ENCODE measurements at places on chromosomes 11 and 22.

DNA sequence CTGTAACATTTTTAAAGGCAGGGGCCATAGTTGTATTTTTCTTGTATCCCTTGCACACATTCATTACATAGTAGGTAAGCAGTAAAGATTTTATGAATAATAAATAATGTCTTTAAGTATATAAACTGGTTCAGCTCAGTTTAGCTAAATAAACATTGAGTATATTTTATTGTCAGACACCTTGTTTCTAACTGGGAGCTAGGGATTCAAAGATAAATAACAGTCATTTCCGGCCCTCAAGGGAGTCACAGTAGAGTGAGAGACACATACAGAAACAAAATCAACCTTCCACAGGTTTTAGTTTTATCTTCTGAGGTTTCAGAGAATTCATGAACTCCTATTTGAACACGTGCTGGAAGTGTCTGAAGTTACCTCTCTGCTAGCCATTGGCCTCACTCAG is 760.2 kb downstream of the DLG2 start:
- no peak for DNase-seq

DNA sequence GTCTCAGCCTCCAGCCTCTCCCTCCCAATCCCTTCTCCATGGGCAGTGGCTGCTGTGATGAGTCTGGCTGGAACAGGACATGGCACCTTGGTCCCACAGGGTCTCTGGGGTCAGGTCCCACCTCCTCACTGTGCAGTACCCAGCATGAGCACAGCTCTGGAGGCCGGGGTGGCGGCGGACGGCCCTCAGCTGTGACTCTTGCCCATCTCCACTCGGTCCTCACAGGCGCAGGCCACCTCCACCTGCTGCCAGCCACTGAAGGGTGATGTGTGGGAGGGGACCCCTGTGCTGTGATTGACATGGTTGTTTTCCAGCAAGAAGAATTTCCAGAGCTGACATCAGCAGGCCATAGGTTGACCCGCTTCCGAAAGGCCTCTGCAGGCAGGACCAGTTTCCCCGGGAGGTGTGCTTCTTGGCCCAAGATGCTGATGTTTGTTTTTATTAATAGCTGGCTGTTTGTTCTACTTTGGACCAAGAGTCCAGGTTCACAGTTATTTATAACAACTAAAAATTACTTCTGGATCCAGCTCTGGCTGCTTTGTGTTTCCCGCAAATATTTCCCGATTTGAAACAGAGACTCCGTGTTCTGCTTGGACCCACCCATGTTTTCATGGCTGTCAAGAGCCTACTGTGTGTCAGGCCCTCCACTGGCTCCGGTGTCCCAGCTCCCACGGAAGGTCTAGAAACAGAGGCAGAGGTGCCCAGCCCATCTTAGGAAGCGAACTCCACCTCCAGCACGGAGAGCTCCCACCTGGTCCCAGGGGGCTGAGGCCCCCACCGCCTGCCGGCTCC is 45.7 kb downstream of the SCUBE1 start:
- no peak for DNase-seq

GRCh38 chr22:31861226-31861840 is 83.0 kb upstream of the YWHAH start:
- DNase-seq: peak; percentile 4

DNA sequence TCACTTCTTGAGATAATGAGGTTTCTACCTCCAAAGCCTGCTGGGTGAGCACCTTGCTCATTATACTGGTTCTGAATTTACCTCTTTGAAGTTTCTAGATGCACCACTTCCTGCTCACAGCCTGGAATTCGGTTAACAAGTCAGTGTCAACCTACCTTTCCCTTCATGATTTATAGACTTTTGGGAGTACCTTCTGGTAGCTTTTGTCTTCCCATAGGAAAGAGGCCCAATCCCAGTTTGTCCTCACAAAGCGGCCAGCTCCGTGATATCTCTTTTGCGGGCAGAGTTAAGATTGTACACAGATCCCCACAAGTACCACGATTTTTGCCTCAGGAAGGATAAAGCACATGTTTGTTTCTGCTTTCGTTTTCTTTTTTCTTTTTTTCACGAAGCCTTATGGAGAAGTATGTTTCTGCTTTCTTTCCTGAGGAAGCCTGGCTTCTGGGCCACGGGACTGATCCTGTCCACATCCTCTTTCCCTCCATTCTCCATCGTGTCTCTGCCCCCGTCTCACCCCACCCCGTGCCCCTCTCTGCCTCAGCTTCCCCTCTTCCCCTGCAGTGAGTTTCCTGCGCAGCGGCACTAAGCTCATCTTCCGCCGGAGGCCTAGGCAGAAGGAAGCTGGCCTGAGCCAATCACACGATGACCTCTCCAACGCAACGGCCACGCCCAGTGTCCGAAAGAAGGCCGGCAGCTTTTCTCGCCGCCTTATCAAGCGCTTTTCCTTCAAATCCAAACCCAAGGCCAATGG is 5.7 kb upstream of the HINFP start:
- DNase-seq: no peak

DNA sequence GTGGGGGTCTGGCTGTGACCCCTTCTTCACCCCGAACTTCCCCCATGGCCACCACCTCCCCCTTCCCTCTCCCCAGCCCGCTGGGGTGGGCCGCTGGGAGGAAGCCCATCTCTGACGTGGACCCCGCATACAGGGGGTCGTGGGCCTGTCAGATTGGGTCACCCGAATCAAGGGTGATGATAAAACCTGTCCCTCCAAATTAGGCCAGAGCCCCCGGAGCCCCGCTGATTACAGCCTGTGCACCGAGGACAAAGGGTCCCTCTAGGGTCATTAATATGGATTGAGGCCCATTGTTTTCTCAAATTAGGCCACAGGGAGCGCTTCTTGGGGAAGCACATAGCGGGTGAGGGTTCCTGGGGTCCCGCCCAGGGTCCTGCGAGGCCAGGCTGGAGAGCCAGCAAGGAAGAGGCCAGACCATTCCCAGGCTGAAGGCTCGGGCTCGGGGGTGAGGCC is 4.9 kb upstream of the LINC01488 start:
- DNase-seq: no peak

DNA sequence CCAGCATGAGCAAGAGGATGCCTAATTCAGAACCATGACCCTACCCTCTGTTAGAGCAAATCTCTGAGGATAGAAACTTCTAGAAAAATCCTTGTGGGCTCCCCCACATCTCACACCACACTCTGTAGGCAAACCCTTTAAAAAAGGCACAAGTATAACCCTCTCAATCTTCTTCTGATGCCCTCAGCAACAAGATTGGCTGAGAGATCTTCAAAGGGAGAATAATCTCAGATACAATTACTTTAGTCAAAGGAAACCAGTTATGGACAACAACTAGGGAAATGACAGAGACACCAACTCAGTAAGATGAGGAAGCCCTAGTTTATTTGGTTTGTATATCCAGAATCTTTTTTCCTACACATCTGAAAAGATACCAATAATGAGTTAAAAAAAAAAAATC is 49.2 kb downstream of the LIF start:
- DNase-seq: no peak

DNA sequence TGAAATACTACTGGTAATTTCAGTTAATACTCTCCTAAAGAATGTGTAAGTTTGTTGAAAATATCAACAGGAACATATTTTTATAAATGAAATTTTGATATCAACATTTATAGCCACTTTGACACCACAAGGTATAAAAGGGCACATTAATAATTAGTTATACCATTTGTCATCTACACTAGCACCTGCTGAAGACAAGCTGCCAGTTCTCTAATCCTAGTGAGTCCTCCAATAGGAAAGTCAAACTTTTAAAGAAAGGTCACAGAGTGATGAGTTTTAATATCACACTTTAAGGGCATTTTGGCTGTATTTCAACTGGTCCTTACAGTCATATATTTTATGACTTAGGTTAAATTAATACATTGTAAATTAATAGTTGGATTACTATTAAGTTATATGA is 52.3 kb downstream of the APOL5 start:
- DNase-seq: no peak

DNA sequence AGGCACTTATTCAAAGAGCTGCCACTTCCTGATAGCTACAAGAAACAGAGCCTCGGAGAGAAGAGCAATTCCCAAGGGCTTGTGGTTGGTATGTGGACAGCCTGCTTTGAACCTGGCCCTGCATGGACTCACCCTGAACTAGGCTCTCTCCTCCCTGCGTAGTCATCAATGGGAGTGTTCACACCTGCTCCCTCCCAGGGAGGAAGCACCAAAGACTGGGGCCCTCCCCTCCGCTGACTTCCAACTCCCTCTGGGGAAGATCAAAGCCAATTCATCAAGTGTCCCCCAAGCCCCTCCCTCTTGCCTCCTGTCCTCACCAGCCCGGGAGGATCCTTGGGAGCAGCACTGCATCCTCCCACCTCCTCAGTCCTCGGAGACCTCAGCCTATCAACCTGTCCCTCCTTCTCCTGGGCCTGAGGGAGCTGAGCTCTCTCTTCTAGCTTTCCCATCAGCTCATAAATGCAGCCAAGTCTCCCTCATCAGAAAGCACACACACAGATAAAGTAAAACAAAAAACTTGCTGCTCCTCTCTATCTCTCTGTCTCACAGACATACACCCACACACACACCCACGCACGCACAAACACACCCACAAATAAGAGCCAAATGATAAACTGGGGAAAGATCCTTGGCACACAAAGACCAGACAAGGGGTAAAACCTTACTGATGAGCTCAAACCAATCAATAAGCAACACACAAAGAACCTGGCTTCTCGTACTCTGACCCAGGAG is 3.3 kb downstream of the A4GALT start:
- DNase-seq: no peak

GRCh38 chr11:87260811-87261210 is 223.1 kb downstream of the TMEM135 start:
- DNase-seq: no peak

- DNase-seq: no peak
Observed at GRCh38 chr11:26335903-26336302, 4.0 kb downstream of the ANO3 start.

- no peak for DNase-seq
Observed at GRCh38 chr11:29129844-29130243, 887.0 kb downstream of the KCNA4 start.

GRCh38 chr22:47151490-47151889 is 389.0 kb downstream of the TBC1D22A start:
- no peak for DNase-seq

- DNase-seq: no peak
Observed at GRCh38 chr22:44025171-44026065, 1.3 kb downstream of the PARVB start.

DNA sequence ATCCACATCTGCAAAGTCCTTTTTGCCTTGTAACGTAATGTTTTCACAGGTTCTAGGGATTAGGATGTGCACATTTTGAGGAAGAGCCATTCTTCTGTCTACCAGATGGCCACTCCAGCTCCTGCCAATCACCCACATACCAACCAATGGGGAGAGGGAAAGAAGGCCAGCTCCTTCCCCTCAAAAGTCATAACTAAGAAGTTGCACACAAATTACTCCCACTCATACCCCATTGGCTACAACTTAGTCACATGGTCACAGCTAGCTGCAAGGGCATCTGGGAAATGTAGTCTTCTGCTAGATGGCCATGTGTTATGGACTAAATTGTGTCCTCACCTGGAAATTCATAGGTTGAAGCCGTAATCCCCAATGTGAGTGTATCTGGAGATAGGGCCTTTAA is 15.4 kb upstream of the MYOD1 start:
- no peak for DNase-seq

- no peak for DNase-seq
Observed at GRCh38 chr11:1815311-1815710, 19.5 kb upstream of the SYT8 start.

DNA sequence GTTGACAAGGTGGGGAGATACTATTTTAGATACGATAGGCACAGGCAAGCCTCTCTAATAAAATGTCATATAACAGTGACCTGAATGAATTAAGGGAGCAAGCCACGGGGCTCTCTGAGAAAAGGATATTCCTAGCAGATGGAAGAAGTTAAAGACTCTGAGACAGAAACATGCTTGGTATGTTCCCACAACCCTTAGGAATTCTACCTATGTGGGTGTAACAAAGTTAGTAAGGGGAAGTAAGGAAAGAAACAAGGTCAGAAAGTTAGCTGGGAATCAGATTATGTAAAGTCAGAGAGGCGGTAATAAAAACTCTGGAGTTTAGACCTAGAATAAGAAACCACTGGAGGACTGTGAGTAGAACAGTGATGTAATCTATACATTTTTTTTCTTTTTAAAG is 59.7 kb upstream of the GDPD4 start:
- DNase-seq: no peak

GRCh38 chr11:55106391-55106790 is 155.6 kb upstream of the TRIM48 start:
- DNase-seq: no peak

GRCh38 chr11:32348502-32348901 is 86.8 kb downstream of the WT1 start:
- no peak for DNase-seq

DNA sequence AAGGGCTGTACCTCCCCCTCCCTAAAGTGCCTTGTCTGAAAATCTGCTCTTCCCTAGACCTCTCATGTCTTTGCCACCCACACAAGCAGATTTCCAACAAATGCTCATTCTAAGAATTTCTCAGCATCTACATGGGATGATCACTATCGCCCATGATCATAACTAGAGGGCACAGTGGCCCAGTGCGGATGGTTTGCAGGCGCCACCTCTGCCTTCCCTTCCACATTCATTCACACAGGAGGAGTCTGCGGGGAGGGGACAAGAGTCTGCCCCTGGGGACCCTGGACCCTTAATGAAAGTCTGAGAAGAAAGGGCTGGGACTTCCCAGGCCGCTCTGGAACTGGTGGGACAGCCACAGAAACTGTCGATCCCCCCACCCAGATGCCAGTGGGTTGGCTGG is 28.9 kb downstream of the KCTD17 start:
- DNase-seq: no peak

DNA sequence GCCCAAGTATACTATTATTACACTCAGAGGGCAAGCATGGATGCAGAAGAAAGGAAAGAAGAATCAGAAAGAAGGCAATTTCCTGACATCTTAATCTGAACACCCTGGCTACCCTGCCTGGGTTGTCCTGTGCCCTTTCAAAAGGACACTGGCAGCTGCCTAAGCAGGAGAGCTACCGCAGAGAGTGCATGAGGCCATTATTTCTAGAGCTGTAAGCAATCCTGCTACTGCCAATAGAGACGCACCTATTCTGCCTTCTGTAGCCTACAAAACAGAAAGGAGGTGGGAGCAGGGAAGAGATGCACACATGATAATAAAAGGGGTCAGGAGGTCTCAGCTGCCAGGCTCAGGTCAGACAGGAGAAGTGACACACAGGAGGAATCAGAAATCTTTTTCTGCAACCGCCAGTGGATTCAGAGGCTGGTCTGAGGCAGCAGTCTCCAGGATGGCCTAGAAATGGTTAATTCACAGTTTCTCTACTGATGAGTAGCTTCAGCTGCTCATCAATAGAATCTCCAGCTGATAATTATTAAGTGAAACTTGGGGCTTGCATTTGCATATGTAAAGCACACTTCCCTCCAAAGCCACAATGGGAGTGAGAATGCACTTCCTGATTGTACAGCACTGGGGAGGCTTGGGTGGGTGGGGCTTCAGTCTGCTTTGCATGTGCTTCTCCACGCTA is 253.9 kb downstream of the LARGE1 start:
- no peak for DNase-seq

GRCh38 chr11:27084518-27084917 is 43.9 kb downstream of the BBOX1 start:
- no peak for DNase-seq
